Activated CD8-positive, alpha-beta memory T cell treated with anti-CD3 and anti-CD28 coated beads, Interleukin-2, amount 10 ng/mL, durations not matched to agents 7 days and 5 days (primary cell): ENCODE measurements at places on chromosomes 5 and 9. TPM values are rescaled to one million over a fixed set of nuclear protein-coding genes. Genes with fewer than 3 reads are reported as not detected.

- no peaks in the 10 kb centered on the region for H3K27me3 ChIP-seq
- no peaks in the 10 kb centered on the region for H3K36me3 ChIP-seq
These were observed 383.8 kb downstream of the NTRK2 start for GRCh38 chr9:85053206-85053786.

TMEM161B gene
- total RNA-seq, result 28.0 TPM

PITX1 gene
- not detected for total RNA-seq

DNA sequence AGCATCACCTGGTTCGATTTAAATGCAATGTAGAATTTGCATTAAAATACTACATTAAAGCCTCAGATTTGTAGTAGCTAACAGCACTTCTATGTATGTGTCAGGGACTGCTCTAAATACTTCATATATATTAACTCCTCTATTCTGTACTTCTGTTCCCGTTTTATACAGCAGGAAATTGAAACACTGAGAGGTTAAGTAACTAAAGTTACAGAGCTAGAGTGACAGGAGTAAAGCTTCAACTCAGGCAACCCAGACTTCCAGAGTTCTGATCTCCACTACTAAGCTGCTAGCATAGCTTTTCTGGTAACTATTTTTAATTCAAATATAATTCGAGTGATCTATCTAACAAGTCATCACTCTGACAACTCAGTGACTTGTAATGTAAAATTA lies 619 bp upstream of the APC start:
- no peaks in the 10 kb centered on the region for H3K27me3 ChIP-seq
- H3K27ac ChIP-seq, result no peak overlapping the region
- peaks cover 12% of the 10 kb centered on the region for H3K4me1 ChIP-seq

DNA sequence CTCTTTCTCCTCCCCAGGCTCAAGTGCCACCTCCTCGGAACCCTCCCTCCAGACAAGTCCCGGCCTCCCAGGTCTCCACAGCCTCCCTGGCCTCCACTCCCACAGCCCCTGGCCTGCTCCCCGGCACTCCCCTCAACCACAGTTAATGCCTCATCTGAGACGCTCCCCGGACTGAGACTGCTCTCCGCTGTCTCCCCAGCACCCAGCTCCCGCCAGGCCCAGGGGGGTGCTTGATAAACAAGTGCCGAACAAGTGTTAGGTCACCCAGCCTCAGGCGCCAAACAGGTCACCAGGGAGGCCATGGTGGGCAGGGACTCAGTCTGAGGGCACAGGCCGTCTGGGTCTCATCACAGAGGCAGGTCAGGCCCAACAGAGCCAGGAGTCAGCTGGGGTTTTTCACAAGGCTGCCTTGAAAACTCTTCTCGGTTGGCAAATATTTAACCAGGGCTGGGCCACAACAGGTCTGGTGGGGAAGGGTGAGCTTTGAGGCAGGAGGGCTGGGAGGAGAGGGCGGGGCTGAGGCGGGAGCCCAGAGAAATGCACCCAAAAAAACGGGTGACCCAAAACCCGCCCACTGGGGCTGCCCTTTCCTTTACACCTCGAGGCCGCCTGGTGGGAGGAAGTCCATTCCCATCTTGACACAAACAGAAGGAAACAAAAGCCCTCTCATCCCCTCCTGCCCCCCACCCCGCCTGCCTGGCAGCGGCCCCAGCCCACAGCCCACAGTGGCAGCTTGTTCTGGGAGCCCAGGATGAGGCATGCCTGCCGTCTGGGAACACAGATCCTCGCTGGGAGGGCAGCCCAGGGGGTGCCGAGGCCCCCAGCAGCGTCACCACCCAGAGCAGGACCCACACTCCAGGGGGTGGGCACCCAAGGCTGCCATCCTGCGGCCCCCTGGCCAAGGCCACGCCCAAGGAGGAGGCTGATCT lies 66.6 kb upstream of the STXBP1 start:
- H3K4me3 ChIP-seq, result no peak overlapping the region
- no peak for DNase-seq
- H3K36me3 ChIP-seq, result peaks cover 11% of the 10 kb centered on the region
- no peaks in the 10 kb centered on the region for H3K27me3 ChIP-seq
- H3K27ac ChIP-seq, result no peak overlapping the region

GRCh38 chr9:23005156-23005555 lies 558.5 kb downstream of the DMRTA1 start:
- no peaks in the 10 kb centered on the region for H3K36me3 ChIP-seq
- H3K4me3 ChIP-seq, result no peak overlapping the region
- no peaks in the 10 kb centered on the region for H3K27me3 ChIP-seq
- no peaks in the 10 kb centered on the region for H3K4me1 ChIP-seq

RGS3 gene
- 57.1 TPM for total RNA-seq
